ENCODE measurements at places on chromosomes 3 and 15. TPM values are rescaled to one million over a fixed set of nuclear protein-coding genes. Genes with fewer than 3 reads are reported as not detected.

HRG gene
- total RNA-seq: not detected

IL17RD gene
- 0.43 TPM for total RNA-seq

SCG5 gene
- 2.0 TPM for total RNA-seq

ERC2 gene
- not detected for total RNA-seq

DISP2 gene
- total RNA-seq: 0.58 TPM

SYNM gene
- 33.6 TPM for total RNA-seq

FGD5 gene
- total RNA-seq: 0.06 TPM

ABHD17C gene
- total RNA-seq: 29.2 TPM

ALDH1L1 gene
- total RNA-seq: 0.08 TPM

GABRG3 gene
- total RNA-seq: 0.29 TPM

PARP16 gene
- total RNA-seq: 11.3 TPM

CTDSPL2 gene
- total RNA-seq: 9.6 TPM

LRRIQ4 gene
- not detected for total RNA-seq

GPD1L gene
- total RNA-seq: 20.5 TPM

CPNE4 gene
- 6.3 TPM for total RNA-seq

TPM1 gene
- 465 TPM for total RNA-seq

DUOXA2 gene
- not detected for total RNA-seq

PLIN1 gene
- total RNA-seq: 0.12 TPM

ROBO1 gene
- 16.5 TPM for total RNA-seq

TNFAIP8L3 gene
- total RNA-seq: 29.1 TPM

CRTC3 gene
- 21.4 TPM for total RNA-seq

MUC13 gene
- 8.3 TPM for total RNA-seq

PAQR9 gene
- 3.1 TPM for total RNA-seq

CLDN1 gene
- total RNA-seq: 23.3 TPM

SLC22A14 gene
- total RNA-seq: not detected

ALDH1A2 gene
- not detected for total RNA-seq

TMEM212 gene
- total RNA-seq: not detected

STOML1 gene
- total RNA-seq: 11.8 TPM

CD80 gene
- total RNA-seq: not detected

ALPK3 gene
- total RNA-seq: 0.09 TPM

GOLIM4 gene
- total RNA-seq: 14.0 TPM

HDC gene
- 0.07 TPM for total RNA-seq

CCR3 gene
- total RNA-seq: not detected

GOLGA8O gene
- 0.37 TPM for total RNA-seq

KNL1 gene
- 6.5 TPM for total RNA-seq

SCG3 gene
- not detected for total RNA-seq

MPI gene
- total RNA-seq: 38.6 TPM

MST1R gene
- 5.4 TPM for total RNA-seq

ADAMTS17 gene
- 0.13 TPM for total RNA-seq

KNG1 gene
- not detected for total RNA-seq

COL6A6 gene
- not detected for total RNA-seq

CDV3 gene
- total RNA-seq: 134 TPM

LPCAT4 gene
- total RNA-seq: 62.6 TPM

DLL4 gene
- total RNA-seq: 1.4 TPM

MCF2L2 gene
- 0.07 TPM for total RNA-seq

ARHGEF26 gene
- 10.1 TPM for total RNA-seq

SLC9C1 gene
- not detected for total RNA-seq

GRK7 gene
- not detected for total RNA-seq

GJD2 gene
- total RNA-seq: not detected

DUOXA1 gene
- 0.10 TPM for total RNA-seq

CALML4 gene
- total RNA-seq: 8.5 TPM

RASGRF1 gene
- total RNA-seq: 0.10 TPM

SLC27A2 gene
- 32.2 TPM for total RNA-seq
